ENCODE measurements at places on chromosomes 11 and 22.

DNA sequence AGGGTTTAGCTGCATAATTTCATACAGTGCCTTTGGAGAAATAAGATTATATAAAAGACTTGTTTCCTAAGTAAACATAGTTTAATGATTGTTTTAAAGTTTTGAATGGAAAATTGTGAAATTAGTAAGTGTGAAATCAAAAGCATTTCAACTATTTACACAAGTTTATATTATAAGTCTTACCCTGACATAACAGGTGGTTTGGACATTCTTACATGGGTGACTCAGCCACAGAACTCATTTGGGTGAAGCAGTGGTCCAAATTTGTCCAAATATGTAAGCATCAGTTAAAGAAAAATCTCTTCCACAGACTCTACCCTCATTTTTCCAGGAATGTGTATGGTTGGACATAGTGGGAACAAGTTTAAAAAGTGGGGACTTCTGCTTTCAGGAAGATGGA is 68.0 kb downstream of the USP47 start:
- DNase-seq = no peak

- no peak for DNase-seq
These were observed 29.1 kb downstream of the INSC start for GRCh38 chr11:15143855-15144254.

GRCh38 chr11:112477581-112478317 is 217.1 kb upstream of the PLET1 start:
- DNase-seq = no peak

GRCh38 chr22:47355776-47356510 is 593.5 kb downstream of the TBC1D22A start:
- DNase-seq = no peak

GRCh38 chr11:10641912-10642697 is 51.5 kb downstream of the IRAG1 start:
- DNase-seq = no peak

Data from stimulated activated CD4-positive, alpha-beta T cell treated with anti-CD3 and anti-CD28 coated beads, Interleukin-4, amount 100 ng/mL, for 4 hours (primary cell).